Activated T-helper 1 cell treated with anti-CD3 and anti-CD28 coated beads, Interleukin-12 subunit alpha, Interleukin-12 subunit beta, Interleukin-2, Interleukin-4 antibody, amounts not matched to agents 30 ng/mL and 10 ng/mL and 1 ng/mL, durations not matched to agents 14 hours and 24 hours and 36 hours (primary cell): ENCODE measurements at places on chromosomes 4 and X. TPM values are rescaled to one million over a fixed set of nuclear protein-coding genes. Genes with fewer than 3 reads are reported as not detected.

DNA sequence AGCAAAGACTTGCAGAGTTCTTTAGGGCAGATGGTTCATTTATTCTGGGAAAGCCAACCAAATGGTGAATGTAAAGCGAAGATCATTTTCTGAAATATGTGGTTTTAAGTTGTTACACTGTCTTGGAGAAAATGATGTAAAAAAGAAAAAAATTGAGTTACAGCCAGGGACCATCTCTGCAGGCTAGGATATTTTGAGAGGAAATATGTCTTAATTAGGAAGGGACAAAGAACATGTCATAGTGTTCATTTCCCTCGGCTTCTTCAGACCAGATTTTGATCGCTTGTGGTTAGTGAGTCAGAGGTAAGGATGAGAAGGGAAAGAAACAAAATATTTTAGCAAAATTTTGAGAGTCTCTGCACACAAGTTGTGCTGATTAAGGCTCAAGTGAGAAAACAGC lies 59.0 kb upstream of the C1QTNF7 start:
- peaks cover 20% of the 10 kb centered on the region for H3K4me1 ChIP-seq
- DNase-seq = no peak
- H3K27me3 ChIP-seq = peaks cover 2% of the 10 kb centered on the region
- H3K4me3 ChIP-seq = no peak overlapping the region
- H3K27ac ChIP-seq = no peak overlapping the region

GRCh38 chrX:17553961-17554482 lies 179.0 kb downstream of the NHS start:
- DNase-seq = no peak
- H3K36me3 ChIP-seq = no peaks in the 10 kb centered on the region
- H3K27ac ChIP-seq = no peak overlapping the region
- no peak overlapping the region for H3K4me3 ChIP-seq

- no peaks in the 10 kb centered on the region for H3K27me3 ChIP-seq
- H3K4me1 ChIP-seq = no peaks in the 10 kb centered on the region
- H3K4me3 ChIP-seq = no peak overlapping the region
- H3K27ac ChIP-seq = no peak overlapping the region
- H3K36me3 ChIP-seq = no peaks in the 10 kb centered on the region
- no peak for DNase-seq
Measured at GRCh38 chrX:39714471-39714870, 383.3 kb downstream of the BCOR start.

DNA sequence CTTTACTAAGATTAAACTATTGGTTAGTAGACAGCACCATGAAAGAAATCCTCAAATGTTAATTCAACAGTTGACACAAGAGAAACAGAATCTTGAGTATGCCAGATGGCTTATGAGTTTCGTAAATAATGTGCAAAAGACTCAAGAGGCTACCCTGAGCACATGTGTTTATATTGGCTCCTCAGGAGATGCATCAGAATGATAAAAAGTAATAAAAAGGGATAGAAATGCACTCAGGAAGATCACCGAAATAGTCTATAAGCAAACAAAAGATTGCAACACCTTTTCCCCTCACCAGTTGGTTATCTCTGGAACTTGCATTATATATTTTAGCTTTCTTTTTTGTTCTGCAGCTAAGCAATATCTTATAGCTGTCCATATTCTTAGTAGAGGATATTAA lies 84.4 kb downstream of the SCFD2 start:
- no peak overlapping the region for H3K4me3 ChIP-seq
- DNase-seq = no peak
- H3K27me3 ChIP-seq = no peaks in the 10 kb centered on the region
- no peaks in the 10 kb centered on the region for H3K4me1 ChIP-seq

GRCh38 chr4:128461291-128462102 lies 173.9 kb upstream of the PGRMC2 start:
- H3K36me3 ChIP-seq = no peaks in the 10 kb centered on the region
- no peaks in the 10 kb centered on the region for H3K4me1 ChIP-seq
- no peak overlapping the region for H3K4me3 ChIP-seq
- no peak overlapping the region for H3K27ac ChIP-seq
- peaks cover 3% of the 10 kb centered on the region for H3K27me3 ChIP-seq

DNA sequence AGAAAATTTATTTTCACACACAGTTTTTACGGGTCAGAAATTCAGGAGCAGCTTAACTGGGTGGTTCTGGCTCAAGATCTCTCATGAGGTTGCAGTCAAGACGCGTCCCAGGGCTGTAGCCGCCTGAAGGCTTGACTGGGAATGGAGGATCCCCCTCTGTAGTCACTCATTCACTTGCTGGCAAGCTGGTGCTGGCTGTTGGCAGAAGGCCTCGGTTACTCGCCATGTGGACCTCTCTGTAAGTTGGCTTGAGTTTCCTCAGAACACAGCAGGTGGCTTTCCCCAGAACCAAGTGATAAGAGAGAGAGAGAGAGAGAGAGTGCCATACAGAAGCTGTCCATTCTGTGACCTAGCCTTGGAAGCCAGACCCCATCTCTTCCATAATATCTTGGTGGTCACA lies 132.8 kb downstream of the DCLK2 start:
- DNase-seq = no peak
- peaks cover 5% of the 10 kb centered on the region for H3K27me3 ChIP-seq
- no peak overlapping the region for H3K27ac ChIP-seq
- H3K36me3 ChIP-seq = no peaks in the 10 kb centered on the region
- no peaks in the 10 kb centered on the region for H3K4me1 ChIP-seq
- no peak overlapping the region for H3K4me3 ChIP-seq

GRCh38 chrX:134568285-134569016 lies 89.8 kb downstream of the PLAC1 start:
- H3K36me3 ChIP-seq = no peaks in the 10 kb centered on the region
- DNase-seq = no peak
- no peak overlapping the region for H3K4me3 ChIP-seq
- peaks cover 7% of the 10 kb centered on the region for H3K27me3 ChIP-seq

DNA sequence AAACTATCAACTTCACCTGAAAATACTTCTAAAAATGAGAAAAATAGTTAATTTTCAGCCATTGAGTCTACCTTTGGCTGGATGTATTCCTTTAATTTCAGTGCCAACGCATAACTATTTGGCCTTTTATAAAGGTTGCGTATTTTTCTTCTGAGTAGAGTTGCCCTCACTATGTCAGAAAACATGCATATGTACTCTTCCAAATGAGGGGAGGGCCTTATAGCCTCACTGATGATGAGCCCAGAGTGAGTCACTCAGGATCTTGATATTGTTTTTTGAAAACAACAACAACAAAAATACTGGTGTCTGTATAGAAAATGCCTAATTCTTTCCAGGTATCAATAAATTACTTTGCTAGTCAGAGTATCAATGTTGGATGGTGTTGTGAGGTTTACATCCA lies 349.3 kb downstream of the FBXO8 start:
- H3K27me3 ChIP-seq = peaks cover 3% of the 10 kb centered on the region
- no peaks in the 10 kb centered on the region for H3K36me3 ChIP-seq
- DNase-seq = no peak
- H3K4me3 ChIP-seq = no peak overlapping the region
- H3K4me1 ChIP-seq = no peaks in the 10 kb centered on the region

DNA sequence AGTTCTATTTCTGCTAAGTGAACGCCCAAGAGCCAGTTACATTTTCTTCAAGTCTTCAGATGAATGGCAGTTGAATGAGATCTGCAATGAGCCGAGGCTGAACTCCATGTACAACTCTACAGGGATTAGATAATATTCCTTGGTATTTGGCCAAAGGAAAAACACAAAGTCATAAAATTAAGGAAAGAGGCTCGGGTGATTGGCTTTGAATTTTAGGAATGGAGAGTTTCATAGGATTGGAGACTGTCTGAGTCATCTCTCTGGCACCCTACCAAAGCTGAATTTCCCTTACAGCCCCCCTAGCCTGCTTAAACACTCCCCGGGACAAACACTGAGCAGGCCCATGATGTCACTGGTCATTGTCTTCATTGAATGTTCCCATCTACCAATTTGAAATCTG lies 188.0 kb upstream of the C1QTNF7 start:
- no peak overlapping the region for H3K4me3 ChIP-seq
- H3K27ac ChIP-seq = no peak overlapping the region
- H3K27me3 ChIP-seq = no peaks in the 10 kb centered on the region
- peaks cover 10% of the 10 kb centered on the region for H3K4me1 ChIP-seq

DNA sequence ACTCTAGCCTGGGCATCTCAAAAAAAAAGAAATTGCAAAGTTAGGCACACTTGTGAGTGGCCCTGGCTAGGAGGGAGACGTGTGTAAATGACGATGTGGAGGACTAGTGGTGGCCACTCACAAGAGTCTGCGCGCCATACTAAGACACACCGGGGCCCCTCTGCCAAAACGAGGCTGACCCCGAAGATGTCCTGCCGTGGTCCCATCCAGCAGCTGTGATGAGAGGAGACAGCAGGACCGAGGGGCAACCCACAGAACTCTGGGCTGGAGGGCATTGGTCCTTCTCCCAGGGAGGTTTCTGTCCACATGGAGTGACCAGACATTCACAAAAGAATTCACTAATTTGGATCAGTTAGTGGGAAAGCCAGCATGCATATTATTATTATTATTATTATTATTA lies 47.4 kb downstream of the NOP14 start:
- H3K4me3 ChIP-seq = no peak overlapping the region
- H3K4me1 ChIP-seq = peaks cover 25% of the 10 kb centered on the region
- H3K27ac ChIP-seq = no peak overlapping the region
- peaks cover 59% of the 10 kb centered on the region for H3K36me3 ChIP-seq

GRCh38 chr4:105990933-105991332 lies 95.7 kb downstream of the NPNT start:
- H3K4me1 ChIP-seq = no peaks in the 10 kb centered on the region
- no peak overlapping the region for H3K27ac ChIP-seq
- H3K36me3 ChIP-seq = no peaks in the 10 kb centered on the region
- H3K4me3 ChIP-seq = no peak overlapping the region

- no peak overlapping the region for H3K27ac ChIP-seq
- no peaks in the 10 kb centered on the region for H3K4me1 ChIP-seq
- DNase-seq = no peak
- H3K36me3 ChIP-seq = no peaks in the 10 kb centered on the region
Measured at GRCh38 chr4:151530230-151530629, 121.3 kb downstream of the FHIP1A start.

- DNase-seq = no peak
- no peaks in the 10 kb centered on the region for H3K27me3 ChIP-seq
- no peaks in the 10 kb centered on the region for H3K4me1 ChIP-seq
- no peak overlapping the region for H3K27ac ChIP-seq
Measured at GRCh38 chrX:150813922-150814321, 84.5 kb downstream of the CD99L2 start.

DNA sequence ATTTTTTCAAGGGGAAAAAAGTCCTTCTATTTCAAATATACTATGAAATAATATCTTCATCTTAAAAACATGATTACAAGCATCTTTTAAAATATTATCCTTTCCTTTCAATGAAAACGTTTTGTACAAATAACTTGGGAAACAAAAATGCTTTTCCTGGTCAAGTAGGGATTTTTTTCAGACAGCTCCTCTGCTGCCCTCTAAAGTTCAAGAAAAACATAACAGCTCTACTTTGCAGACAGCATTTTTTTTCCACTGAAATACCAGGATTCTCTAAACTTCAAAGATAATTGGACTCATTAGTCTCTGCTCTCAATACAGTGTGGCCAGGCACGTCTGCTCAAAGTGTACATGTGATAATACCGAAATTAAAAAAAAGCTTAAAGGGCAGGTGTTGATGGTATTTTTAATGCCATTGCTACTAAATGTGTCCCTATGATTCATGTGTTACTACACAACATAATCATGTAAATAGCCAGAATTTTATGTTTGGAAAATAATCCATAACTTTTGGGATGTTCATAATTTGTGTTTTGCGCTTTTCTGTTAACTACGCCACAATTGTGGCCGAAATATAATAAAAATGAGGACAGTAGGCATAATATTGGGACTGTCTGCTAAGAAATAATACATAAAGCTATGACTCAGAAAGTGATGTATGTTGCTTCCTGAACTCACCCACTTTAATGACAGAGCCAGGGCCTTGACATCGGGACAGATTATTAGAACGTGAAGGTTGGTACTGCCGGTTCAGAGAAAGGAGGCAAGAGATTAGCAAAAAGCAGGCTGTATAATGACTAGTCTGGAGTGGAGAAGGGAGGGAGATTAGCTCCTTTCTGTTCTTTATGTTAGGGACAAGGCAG lies 478.9 kb downstream of the KCNIP4 start:
- H3K27me3 ChIP-seq = no peaks in the 10 kb centered on the region
- no peak overlapping the region for H3K27ac ChIP-seq
- H3K36me3 ChIP-seq = peaks cover 2% of the 10 kb centered on the region
- no peak overlapping the region for H3K4me3 ChIP-seq

GRCh38 chr4:174485025-174485424 lies 37.3 kb downstream of the HPGD start:
- no peaks in the 10 kb centered on the region for H3K36me3 ChIP-seq
- no peak overlapping the region for H3K27ac ChIP-seq
- peaks cover 10% of the 10 kb centered on the region for H3K27me3 ChIP-seq
- no peak overlapping the region for H3K4me3 ChIP-seq
- no peaks in the 10 kb centered on the region for H3K4me1 ChIP-seq

GRCh38 chr4:160175064-160175643 lies 1072.3 kb downstream of the RAPGEF2 start:
- H3K27me3 ChIP-seq = no peaks in the 10 kb centered on the region
- H3K36me3 ChIP-seq = no peaks in the 10 kb centered on the region
- no peaks in the 10 kb centered on the region for H3K4me1 ChIP-seq
- no peak overlapping the region for H3K27ac ChIP-seq

DNA sequence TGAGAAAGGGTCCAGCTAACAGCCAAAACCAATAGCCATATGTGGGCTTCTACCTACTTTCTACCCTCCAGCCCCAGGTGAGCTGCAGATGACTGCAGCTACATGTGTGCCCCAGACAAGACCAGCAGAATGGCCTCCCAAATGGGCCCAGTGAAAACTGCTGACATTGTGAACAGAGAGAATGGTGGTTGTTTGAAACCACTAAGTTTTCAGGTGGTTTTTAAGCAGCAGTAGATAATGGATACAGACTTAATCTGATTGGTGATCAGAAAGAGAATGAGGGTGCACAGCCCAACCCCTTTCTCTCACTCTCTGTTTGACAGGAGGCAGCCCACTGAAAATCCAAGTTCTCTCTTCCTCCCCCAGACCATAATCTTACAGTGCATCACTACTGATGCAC lies 42.5 kb upstream of the BBS12 start:
- DNase-seq = peak; percentile 22
- H3K4me3 ChIP-seq = peak overlapping the region; percentile 43
- no peaks in the 10 kb centered on the region for H3K27me3 ChIP-seq
- H3K36me3 ChIP-seq = peaks cover 3% of the 10 kb centered on the region

DNA sequence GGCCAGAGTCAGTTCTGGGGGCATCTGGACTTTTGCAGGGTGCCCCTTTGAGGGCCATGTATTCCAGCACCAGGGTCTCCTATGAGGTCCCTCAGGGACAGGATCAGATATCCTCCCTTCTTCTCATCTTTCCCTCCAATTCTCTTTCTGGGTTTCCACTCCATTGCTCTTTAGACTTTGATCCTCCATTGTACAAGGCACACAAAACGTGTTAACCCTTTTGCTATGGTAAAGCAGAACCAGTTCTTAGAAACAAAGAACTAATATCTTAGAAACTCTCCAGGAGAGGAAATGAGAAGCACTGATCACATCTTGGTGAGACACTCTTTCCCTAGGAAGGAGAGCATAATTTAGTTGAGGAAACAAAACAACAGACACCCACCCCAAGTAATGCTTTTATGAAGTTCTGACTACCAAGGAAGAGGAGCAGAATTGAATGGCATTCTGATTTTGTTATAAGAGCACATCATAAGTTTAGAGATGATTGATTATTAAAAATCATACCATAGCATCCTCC lies 200.7 kb upstream of the NPY2R start:
- H3K4me3 ChIP-seq = no peak overlapping the region
- DNase-seq = no peak
- no peak overlapping the region for H3K27ac ChIP-seq
- no peaks in the 10 kb centered on the region for H3K36me3 ChIP-seq
- H3K27me3 ChIP-seq = no peaks in the 10 kb centered on the region

TMEM156 gene
- 27.7 and 29.4 TPM in 2 replicates for total RNA-seq

PROM1 gene
- total RNA-seq = not detected in 2 replicates

TRPC5OS gene
- total RNA-seq = not detected in 2 replicates

C4orf51 gene
- total RNA-seq = not detected in 2 replicates

TEX13D gene
- 0.05 TPM in 1 of 2 replicates, not detected in the other for total RNA-seq

NAP1L3 gene
- total RNA-seq = 0.42 and 0.70 TPM in 2 replicates

SLC26A1 gene
- total RNA-seq = 0.22 and 0.49 TPM in 2 replicates

FBXO8 gene
- 17.0 and 18.1 TPM in 2 replicates for total RNA-seq

SLC9B1 gene
- total RNA-seq = 0.51 and 0.52 TPM in 2 replicates
